ENCODE measurements at places on chromosomes 5 and 9.

DNA sequence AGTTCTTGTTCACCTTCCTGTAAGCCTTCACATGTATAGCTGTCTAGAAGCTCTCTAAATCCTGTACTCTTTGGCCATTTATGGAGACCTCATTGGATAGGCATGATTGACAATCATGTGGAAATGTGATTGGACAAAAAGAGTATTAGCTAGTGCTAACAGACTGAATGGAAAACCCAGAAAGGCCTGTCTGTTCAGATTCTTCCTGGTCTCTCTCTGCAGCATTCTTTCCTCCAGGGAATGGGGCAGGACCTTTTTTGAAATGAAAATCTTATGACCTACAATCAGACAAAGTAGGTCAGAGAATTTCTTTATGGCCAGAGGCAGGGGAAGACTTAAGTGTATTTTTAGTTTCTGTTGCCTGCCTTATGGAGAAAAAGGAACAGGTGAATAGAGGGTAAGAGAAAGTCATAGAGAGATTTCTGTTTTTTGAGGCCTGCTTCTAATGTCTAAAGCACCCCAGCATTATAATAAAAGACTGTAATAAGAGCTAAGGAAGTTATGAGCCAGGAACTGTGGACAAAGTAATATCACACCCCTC is 152.4 kb upstream of the CCDC152 start:
- DNase-seq, result no peak

- DNase-seq, result peak; percentile 81
These were observed 194 bp upstream of the RXFP3 start for GRCh38 chr5:33936004-33936380.

- peak; percentile 32 for DNase-seq
These were observed 211.9 kb downstream of the MEF2C start for GRCh38 chr5:88671106-88671504.

DNA sequence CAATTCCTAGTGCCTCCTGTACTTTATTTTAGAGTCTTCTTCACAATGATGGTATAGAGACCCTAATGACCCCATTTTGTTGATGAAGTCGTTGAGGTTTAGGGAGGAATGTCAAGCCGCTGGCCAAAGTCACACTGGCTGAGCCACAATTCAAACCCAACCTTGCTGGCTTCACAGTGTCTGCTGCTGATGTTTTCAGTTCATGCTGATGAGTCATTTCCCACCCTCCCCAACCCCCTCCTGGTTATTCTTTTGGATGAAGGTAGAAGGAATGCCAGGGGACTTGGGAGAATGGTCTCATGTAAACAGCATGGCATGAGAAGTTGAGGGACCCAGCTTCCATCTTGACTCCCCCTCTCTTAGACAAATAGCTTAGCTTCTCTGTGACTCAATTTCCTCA is 68.6 kb downstream of the TMEM252 start:
- no peak for DNase-seq

- no peak for DNase-seq
These were observed 69.4 kb downstream of the LMX1B start for GRCh38 chr9:126682928-126683697.

DNA sequence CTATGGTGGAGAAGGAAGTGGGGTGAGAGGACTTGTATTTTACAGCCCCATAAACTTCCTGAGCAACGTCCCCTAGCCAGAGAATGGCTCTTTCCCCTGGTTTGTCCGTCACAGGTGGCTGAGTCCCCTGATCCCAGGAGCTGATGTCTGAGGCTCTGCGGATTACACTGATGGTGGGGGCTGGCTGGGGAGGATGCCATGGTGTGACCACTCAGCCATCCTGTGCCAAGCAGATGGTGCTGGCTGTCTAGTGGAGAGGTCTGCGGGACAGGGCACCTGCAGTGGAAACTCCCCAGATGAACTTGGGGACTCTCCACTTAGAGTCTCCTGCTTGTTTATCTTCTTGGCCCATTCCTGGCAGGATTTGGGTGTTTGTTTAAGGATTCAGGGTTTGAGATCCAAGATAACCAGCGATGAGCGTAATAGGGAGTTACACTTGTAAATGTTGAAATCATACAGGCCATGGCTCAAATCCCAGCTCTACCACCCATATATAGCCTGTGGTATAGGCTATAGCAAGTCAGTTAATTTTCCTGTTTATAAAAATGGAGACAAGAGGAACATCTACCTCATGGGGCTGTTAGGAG is 4.7 kb upstream of the PTGS1 start:
- DNase-seq, result no peak

- DNase-seq, result no peak
These were observed 11.7 kb downstream of the B4GALT1 start for GRCh38 chr9:33155393-33155792.

GRCh38 chr5:6900247-6901227 is 187.3 kb downstream of the TENT4A start:
- peak; percentile 83 for DNase-seq

DNA sequence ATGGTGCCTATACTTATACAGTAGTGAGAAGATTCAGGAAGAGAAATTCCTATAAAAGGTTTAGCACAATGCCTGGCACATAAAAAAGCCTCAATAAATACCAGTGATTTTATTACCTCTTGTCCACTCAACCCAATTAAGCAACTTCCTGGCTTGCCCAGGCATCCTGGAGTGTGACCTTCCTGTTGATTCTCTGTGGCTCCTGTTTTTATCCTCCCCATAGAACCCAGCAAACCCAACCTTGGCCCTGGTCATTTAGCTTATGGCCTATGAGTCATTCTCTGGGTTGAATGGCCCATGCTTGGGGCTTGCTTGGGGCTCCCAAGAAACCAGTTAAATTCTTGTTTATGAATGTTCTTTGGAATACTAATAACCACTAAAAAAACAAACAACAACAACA is 21.4 kb upstream of the SPARC start:
- DNase-seq, result no peak

DNA sequence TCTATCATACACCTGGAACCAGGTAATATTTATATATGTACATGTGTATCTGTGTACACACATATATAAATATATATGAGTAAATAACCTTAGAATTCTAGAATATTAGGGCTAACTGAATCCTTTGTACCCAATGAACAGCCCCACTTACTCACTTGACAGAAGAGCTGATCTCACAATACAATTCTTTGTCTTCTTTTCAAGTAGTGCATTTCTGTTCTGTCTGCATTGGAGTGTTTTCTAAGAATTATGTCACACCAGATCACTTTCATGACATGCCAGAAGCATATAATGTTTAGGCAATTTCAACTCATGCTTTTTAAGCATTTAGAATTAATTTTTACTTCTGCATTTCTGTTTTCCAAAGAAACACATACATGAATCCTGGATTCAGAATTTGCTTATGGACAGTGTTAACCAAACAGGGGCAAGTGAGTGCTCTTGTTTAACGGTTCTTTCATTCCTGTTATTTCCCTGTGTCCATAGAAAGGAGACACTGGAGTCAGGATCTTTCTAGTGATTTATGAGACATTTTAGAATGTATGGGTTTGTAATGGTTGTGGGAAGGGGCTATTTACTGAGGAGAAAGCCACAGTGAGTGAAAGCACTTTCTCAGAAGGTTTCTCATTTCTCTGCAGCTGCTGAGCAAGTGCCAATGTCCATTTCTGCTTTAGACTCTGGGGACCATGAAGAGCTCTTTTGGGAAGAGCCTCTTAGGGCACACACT is 123.2 kb downstream of the RMI1 start:
- DNase-seq, result no peak

GRCh38 chr5:144162686-144163085 is 7.8 kb downstream of the YIPF5 start:
- DNase-seq, result no peak

DNA sequence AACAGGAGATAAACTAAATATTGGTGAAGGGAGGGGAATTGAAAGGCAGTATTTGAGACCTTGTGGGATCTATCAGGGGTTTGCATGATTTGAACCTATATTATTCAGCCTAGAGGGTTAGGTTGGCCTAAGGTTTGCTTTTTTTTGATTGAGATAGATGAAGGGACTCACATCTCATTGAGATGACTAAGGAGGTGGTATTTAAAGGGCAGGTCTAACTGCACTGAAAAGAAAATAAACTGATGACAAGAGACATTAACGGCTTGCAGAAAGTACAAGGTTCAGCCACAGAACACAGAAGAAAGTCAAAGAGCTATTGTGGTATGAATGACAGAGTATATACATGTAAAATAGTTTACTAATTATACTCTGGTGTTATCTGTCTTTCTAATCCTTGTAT is 412.7 kb downstream of the CDH10 start:
- DNase-seq, result no peak

- DNase-seq, result no peak
These were observed 175.0 kb downstream of the PLK2 start for GRCh38 chr5:58284886-58285285.

DNA sequence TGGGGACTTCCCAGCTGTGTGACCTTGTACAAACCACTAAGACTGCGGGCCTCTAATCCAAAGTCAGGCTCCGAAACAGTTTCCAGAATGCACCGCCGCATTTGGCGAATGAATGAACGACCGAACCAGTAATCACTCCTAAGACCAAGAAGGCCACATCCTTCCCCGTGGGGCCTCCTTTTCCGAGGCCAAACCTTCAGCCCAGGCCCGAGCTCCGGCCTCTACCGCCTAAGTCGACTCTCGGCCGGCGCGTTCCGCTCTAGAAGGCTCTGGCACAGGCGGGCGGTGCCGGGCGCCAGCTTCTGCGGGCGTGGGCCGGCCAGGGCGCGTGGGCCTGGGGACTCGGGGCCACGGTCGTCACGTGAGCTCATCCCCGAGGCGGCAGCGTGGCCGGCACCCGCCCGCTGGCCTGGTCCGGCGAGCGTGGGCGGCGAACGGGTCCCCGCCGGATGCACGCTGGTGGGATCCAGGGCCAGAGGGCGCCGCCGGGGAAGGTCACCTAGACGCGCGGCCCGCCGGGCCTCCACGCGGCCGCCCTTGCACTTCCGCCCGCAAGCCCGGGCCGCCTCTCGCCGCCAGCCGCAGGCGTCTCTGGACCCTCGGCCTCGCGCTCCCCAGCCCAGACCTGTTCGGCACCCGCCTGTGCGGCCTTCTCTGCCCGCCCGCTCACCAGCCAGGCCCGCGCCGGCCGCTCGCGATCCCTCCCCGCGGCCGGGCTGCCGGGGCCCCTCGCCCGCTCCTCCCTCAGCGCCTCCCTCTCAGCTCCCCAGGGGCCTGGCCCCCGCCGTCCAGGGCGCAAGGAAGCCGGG is 754 bp downstream of the VDAC1 start:
- no peak for DNase-seq

- peak; percentile 75 for DNase-seq
These were observed 113.2 kb upstream of the RANBP3L start for GRCh38 chr5:36414869-36415282.

GRCh38 chr9:75866273-75866871 is 24.1 kb upstream of the PCSK5 start:
- peak; percentile 56 for DNase-seq

GRCh38 chr9:119453980-119454379 is 84.7 kb upstream of the BRINP1 start:
- DNase-seq, result no peak

GRCh38 chr5:65244031-65244430 is 237.7 kb downstream of the ADAMTS6 start:
- DNase-seq, result no peak

DNA sequence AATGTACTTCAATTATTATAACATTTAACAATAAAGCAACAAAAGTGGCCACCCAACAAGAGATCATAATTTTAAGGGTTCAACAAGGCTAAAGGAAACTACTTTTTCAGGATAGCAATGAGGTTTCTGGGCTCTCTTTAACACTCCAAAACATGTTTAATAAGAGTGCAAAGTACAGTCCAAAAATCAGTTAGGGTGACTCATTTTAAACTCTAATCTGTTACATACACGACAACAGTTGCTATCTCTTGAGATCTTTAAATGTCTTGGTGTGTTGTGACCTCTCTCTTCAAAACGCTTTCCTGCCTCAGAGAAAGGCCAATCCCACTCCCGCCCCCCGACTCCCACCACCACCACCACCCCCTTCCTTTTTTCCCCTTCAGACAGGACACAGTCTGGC is 11.5 kb downstream of the NFIB start:
- DNase-seq, result no peak

DNA sequence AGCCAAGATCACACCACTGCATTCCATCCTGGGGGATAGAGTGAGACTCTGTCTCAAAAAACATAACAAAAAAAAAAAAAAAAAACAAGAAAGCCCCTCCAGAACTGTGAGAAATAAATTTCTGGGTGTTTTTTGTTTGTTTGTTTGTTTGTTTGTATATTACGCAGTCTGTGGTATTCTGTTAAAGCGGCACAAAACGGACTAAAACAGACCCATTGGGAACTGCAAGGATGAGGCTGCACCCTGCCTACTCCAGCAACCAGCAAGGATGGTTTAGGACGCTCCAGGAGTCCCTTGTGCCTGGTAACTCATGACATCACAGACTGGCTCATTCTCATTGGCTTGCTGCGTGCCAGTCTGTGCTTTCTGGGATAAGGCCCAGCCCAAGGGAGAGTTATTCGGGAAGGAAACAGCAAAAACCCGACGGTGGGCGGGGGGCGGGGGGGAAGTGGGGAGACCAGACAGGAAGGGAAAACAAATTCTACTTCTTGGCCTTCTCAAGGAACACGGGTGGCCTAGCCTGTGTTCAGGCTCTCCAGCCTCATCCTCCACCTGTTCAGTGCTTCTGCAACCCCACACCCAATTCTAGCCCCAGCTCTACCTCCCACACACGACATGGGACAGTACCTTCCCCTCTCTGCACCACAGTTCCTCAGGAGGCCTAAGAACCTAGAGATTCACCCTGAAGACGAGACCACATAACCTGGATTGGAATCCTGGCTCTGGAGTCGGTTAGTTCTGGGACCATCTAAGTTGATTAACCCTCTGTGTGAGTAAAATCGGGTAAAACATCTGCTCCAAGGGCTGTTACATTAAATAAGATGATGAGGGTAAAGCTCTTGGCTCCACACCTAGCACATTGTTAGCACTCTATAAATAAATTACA is 2.8 kb downstream of the CD74 start:
- DNase-seq, result peak; percentile 88

DNA sequence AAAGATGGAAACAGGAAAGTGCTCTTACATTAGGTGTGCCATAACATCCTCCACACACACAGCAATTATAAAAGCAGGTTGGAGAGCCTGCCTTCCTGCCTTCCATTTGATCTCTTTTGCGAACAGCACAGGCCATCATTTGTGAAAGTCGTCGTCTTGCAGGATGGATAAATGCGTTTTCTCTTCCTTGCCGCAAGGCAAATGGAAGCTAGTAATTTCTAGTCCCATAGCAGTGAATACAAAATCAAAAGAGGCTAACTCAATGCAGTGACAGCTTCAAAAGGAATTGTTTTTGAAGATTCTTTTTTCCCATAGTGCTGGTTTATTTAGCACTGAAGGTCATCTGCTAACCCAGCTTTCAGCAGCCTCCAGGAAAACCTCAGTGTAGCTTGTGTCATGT is 178.8 kb downstream of the GIN1 start:
- no peak for DNase-seq

DNA sequence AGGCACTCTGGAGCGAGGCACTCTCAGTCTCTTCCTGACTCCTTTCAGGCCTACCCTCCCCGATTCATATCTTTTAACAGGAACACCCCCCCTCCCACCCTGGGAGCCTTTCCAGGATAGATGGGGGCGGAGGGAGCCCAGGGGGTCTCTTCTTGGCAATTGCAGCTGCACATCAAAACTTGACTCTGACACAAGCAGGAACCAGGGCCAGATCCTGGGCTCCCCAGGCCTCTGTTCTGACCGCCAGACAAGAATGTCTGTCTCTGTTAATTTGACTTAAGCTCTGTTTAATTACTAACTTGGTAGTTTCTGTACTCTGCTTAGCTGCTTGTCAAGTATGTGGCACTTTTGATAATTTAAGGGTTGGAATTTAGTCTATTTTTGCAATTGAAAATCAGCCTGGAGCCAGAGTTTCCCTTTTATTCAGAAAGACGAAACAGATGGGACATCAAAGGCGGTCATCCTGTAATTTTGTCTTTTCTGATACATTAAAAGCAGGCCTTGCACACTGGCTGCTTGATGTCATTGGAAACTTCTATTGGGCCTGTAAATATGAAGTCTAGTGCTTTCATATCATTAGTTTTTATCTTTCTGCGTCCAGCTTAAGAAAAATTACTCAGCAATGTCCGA is 43.3 kb downstream of the ACTL7B start:
- no peak for DNase-seq

Measured in spinal cord (tissue), 10 donors.